ENCODE measurements at places on chromosomes 2 and 18. TPM values are rescaled to one million over a fixed set of nuclear protein-coding genes. Genes with fewer than 3 reads are reported as not detected.

Gene MLPH
- 3.5 TPM for total RNA-seq

Gene LBX2
- total RNA-seq = 0.99 TPM

Gene KDM3A
- 51.8 TPM for total RNA-seq

Gene R3HDM1
- total RNA-seq = 16.8 TPM

Gene SP140
- not detected for total RNA-seq

Gene HOXD13
- total RNA-seq = 18.7 TPM

Gene MTCL1
- total RNA-seq = 58.5 TPM

Gene ASAP2
- 25.1 TPM for total RNA-seq

Gene CCBE1
- 45.1 TPM for total RNA-seq

Gene IL36RN
- total RNA-seq = not detected

Gene EPAS1
- 97.8 TPM for total RNA-seq

Gene PRKAG3
- total RNA-seq = not detected

Gene TBR1
- not detected for total RNA-seq

Gene BCL11A
- 16.3 TPM for total RNA-seq

Gene SESTD1
- 52.3 TPM for total RNA-seq

Gene SPP2
- total RNA-seq = not detected

Gene STPG4
- 0.66 TPM for total RNA-seq

Gene CRYGC
- total RNA-seq = not detected

Gene GCKR
- total RNA-seq = 1.1 TPM

Gene RAPGEF4
- 5.5 TPM for total RNA-seq

Gene NEU2
- total RNA-seq = not detected

Gene RBM43
- 8.6 TPM for total RNA-seq

Gene FZD7
- 51.2 TPM for total RNA-seq

Gene ST3GAL5
- 16.1 TPM for total RNA-seq

Gene MAP2
- 11.9 TPM for total RNA-seq

Gene MGAT5
- 30.4 TPM for total RNA-seq

Gene ONECUT2
- total RNA-seq = not detected

Gene ALLC
- not detected for total RNA-seq
